Foreskin keratinocyte (primary cell): ENCODE measurements at places on chromosomes 2 and 18. TPM values are rescaled to one million over a fixed set of nuclear protein-coding genes. Genes with fewer than 3 reads are reported as not detected.

- no peak for DNase-seq
Observed at GRCh38 chr2:10532638-10533101, 84.5 kb upstream of the ODC1 start.

DNA sequence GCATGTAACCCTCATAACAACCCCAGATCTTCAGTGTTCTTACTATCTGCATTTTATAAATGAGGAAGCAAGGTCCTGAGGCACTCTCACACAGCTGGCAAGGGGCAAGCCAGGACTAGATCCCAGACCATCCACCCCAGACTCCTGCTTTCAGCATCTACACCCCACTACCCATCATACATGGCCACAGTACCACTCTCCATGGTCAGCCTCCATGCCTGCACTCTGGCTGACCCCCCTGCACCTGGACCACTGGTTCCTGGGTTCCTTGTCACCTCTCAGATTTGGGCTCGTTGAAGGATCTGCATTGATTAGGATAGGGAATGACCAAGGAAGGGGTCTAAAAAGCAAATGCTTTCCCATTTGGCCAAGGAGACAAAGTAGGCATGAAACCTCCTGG lies 36.0 kb upstream of the TEX51 start:
- DNase-seq = no peak

DNA sequence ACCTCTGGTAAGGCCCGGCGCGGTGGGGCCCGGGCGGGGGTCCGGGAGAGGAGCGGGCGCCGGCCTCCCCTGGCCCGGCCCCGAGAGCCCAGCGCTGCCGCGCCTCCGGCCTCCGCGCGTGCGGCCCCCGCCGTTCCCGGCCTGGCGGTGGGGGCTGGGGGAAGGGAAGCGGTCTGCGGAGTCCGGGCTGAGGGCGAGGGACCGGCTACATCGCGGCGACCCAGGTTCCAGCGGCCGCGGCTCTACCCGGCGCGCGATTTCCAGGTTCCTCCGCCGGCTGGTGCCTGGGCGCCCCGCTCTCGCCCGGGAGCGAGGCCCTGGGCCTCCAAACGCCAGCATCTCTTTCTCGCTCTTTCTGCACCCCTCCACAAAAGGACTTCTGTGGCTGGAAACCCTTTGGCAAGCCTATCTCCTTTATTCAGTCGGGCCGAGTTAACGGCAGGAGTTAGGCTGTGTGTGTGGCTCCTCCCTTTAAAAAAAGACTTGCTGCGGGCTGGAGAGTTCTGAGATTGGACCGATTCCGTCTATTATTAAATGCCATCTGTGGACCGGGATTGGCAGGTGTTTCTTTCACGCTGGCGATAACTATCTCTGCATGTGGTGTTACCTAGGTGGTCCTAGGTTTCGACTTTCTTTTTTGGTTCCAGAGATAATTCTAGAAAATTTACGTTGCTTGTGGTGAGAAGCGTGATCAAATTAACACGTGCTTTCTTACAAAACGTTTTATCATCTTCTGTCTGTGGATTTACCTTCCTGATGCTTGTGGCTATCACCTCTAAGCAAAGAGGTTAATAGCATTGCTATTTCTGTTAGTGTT lies 592 bp downstream of the ME2 start:
- no peak for DNase-seq

The PIEZO2 gene
- total RNA-seq = not detected in 2 replicates

DNA sequence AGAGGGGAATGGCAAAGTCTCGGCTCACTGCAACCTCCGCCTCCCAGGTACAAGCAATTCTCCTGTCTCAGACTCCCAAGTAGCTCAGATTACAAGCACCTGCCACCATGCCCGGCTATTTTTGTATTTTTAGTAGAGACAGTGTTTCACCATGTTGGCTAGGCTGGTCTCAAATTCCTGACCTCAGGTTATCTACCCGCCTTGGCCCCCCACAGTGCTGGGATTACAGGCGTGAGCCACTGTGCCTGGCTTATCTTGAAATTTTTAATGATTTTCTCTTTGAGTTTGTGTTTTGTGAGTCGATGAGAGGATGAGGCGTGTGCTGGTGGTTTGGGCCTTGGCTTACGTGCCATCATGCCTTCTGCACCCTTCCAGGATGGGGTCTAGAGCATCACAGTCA lies 101.3 kb upstream of the ST3GAL5 start:
- DNase-seq = no peak

The ABCG5 gene
- total RNA-seq = not detected in 2 replicates

DNA sequence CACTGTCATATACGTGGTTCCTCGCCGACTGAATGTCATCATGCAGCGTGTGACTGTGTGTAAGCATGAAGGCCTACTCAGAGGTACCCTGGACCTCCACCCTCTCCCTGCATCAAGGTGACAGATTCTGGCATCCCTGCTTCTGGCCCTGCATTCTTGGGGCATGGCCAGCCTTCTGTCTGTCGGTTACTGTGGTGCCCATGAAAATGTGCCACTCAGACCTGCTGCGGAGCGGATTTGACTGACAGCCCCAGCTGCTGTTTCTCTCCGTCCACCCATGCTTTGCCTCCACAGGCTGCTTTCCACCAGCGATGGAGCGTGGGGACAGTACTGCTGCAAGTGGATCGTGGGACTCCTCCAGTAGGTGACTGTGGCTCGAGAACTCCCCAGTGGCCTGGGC lies 9.6 kb downstream of the TMEM177 start:
- no peak for DNase-seq

The PAX3 gene
- not detected in 2 replicates for total RNA-seq

DNA sequence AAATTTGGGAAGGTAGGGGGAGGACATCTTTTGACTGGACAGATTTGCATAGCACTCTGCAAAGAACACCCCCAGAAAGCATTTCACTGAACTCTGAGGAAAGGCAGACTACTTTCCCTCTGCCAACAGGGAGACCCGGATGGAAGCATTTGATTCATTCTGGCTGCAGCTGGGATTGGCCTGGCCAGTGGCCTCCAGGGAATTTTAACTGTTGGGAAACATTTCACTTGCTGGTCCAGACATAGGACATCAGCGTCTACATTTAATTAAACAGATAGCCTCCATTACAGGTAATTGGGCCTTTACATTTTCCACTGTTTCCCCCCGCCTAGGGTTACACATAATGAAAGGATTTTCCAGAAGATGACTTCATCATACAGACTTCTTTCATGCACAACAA lies 92.8 kb downstream of the MARCHF4 start:
- DNase-seq = no peak

DNA sequence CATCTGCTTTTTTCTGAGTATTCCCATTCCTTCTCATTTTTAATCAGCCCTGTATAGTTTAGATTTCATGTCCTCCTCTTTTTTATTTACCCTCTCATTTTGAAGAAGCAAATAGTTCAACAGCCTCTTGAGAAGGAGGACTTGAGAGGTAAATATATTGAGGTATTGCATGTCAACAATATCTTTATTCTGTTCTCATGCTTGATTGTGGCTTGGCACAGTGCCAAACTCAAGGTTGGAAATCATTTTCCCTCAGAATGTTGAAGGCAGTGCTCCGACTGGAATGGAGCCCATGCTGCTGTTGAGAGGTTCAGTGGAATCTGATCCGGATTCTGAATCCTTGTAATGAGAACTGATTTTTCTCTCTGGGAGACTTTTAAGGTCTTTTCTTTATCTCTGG lies 31.0 kb upstream of the GALNT3 start:
- no peak for DNase-seq
